Stimulated activated CD8-positive, alpha-beta memory T cell treated with anti-CD3 and anti-CD28 coated beads, Interleukin-2, amount 100 ng/mL, for 1 hour (primary cell): ENCODE measurements at places on chromosomes 7 and 10.

DNA sequence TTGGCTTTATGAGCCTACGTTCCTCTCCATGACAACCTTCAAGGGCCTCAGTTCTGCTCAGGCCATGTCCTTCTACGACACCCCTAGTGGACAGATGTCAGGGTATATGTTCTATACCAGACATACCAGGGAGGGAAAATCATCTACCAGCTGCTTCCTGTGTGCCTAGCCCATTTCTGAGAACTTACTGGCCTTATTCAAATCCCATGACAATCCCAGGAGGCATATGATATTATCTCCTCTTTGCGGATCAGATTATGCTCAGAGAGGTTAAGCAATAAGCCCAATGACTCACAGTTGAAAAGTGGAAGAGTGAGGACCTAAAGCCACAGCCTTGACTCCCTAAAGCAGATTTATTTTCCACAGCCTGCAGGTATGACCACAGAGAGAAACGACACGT lies 139.3 kb downstream of the GLI3 start:
- no peak for DNase-seq

DNA sequence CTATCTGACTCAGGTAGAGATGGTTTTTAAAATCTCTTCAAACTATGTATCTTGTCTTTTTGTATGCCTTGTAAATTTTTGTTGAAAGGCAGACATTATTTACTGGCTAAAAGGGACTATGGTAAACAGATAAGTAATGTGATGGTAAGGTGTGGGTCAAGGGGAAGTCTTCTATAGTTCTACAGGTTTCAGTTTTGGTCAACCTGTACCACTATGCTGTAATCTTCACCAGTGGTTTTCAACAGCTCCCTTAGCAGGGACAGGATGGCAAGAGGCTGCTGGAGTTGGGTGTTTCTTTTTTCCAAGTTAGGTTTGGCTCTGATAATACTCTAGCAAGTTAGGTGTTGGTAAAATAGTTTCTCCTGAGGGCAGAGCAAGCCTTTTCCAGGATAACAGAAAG lies 32.7 kb upstream of the FZD8 start:
- DNase-seq = no peak

DNA sequence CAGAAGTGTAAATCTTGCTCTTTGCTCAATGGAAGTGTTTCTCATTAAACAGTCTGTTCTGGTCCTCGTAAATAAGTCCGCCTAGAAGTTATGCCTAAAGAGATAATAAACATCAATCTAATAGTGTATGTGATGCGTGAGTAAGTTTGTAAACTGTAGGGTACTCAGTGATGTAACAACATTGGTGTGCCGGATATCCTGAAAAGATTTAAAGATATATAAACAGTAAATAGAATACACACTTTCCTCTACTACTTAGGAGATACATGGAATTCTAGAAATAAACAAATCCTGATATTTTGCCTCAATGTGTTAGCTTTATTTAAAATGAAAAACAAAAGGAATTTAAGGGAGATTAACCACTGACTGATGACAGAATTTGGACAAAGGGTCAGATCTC lies 123.5 kb downstream of the AHR start:
- no peak for DNase-seq

GRCh38 chr7:94195201-94195600 lies 191.0 kb upstream of the BET1 start:
- DNase-seq = no peak

- DNase-seq = no peak
These were observed 2.5 kb downstream of the PSAP start for GRCh38 chr10:71848325-71849275.

- peak; percentile 89 for DNase-seq
These were observed 518 bp upstream of the KMT2C start for GRCh38 chr7:152436111-152436930.

GRCh38 chr7:16929146-16929762 lies 47.5 kb upstream of the AGR3 start:
- no peak for DNase-seq

GRCh38 chr10:93211991-93212390 lies 138.3 kb downstream of the CYP26A1 start:
- no peak for DNase-seq

DNA sequence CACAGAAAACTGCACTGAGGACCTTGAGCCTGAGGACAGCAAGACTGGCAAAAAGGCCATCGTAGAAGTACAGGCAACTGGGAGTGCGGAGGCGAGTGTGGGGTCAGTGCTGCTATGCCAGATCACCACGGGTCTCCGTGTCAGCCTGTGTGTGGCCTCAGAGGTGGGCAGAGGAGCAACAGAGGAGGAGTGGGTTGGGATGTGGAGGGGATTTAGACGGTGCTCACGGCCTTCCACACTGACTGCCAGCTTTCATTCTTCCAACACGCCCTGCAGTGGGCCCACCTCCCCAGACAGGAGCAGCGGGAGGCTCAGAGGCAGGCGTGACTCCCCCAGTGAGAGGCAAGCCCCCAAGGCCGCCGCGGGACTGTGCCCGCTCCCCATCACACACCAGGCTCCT lies 17.0 kb upstream of the ZMIZ1 start:
- DNase-seq = no peak

DNA sequence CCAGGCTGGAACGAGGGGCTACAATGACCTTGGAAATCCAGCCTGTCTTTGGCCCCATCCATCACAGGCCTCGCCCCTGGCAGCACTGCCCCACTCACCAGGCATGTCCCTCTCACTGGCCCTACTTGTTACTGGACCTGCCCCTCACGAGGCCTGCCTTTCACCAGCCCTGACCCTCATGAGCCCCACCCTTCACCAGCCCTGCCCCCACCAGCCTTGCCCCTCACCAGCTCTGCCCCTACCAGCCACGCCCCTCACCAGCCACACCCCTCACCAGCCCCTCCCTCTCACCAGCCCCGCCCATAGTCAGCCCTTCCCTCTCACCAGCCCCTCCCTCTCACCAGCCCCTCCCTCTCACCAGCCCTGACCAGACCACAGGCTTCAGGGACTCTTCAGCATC lies 57.8 kb downstream of the COL26A1 start:
- no peak for DNase-seq

GRCh38 chr10:119339109-119339508 lies 131.7 kb downstream of the GRK5 start:
- no peak for DNase-seq
